ENCODE measurements at places on chromosomes 13 and 19.

GRCh38 chr13:108533842-108534241 lies 95.6 kb upstream of the MYO16 start:
- no peak for DNase-seq

DNA sequence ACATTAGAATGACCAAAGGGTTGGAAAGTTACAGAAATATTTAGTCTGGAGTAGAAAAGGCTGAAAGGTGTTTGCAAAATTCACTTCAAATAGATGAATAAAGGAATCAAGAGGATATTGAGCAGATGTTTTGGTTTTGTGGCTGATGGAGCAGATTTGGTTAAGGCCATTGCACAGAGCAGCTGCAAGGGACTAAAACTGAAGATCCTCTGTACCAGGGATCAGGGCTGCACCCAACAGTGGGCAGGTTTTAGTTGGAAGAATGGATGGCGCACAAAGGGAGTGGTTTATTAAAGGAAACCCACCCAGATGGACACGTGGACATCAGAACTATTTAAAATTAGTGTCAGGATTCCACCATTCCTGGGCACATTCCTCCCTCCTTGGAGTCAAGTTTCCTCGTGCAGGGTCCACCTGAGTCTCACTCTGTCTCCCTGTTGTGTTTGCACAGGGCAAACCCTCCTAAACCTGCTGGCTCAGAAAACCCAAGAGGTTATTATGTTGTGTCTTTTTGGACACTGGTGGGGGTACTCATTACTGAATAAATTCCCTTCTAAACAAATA lies 9.2 kb upstream of the UBAC2 start:
- DNase-seq, result no peak

GRCh38 chr19:42246143-42246921 lies 3.9 kb upstream of the GSK3A start:
- peak; percentile 47 for DNase-seq

- peak; percentile 85 for DNase-seq
Observed at GRCh38 chr19:19628501-19629134, 598 bp upstream of the LPAR2 start.

DNA sequence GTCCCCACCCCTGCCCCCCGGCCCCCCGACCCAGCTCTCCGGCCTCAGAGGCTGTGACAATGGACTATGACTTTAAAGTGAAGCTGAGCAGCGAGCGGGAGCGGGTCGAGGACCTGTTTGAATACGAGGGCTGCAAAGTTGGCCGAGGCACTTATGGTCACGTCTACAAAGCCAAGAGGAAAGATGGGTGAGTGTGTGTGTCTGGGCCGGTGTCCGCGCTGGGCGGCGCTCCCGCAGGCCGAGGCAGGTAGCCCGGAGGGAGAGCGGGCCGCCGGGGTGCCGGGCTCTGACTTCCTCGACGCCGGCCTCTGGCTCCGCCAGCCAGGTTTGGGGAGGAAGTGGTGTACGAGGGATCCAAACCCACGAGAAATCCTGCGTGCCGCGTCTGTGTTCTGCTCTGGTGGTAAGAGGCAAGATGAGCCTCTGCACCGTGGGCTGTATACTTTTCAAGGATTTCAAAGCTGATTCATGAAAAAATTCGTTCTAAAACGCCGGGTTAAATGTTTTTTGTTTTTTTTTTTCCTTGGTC lies 718 bp downstream of the CDK8 start:
- peak; percentile 58 for DNase-seq

GRCh38 chr13:97185751-97186150 lies 36.4 kb upstream of the MBNL2 start:
- DNase-seq, result no peak

DNA sequence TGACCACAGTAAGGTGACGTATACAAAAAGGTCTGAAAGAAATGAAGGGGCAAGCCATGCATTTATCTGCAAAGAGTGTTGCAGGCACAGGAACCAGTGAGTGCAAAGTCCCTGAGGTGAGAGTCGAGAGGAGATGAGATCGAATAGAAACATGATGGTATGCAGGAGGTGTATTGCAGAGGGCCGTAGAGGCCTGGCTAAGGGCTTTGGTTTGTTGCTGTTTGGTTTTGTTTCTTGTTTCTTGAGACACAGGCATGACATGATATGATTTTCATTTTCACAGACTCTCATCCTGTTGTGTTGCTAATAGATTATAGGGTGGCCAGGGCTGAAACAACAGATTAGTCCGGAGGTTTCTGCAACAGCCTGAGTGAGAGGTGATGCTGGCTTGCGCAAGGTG lies 80.4 kb downstream of the HSPH1 start:
- DNase-seq, result no peak

DNA sequence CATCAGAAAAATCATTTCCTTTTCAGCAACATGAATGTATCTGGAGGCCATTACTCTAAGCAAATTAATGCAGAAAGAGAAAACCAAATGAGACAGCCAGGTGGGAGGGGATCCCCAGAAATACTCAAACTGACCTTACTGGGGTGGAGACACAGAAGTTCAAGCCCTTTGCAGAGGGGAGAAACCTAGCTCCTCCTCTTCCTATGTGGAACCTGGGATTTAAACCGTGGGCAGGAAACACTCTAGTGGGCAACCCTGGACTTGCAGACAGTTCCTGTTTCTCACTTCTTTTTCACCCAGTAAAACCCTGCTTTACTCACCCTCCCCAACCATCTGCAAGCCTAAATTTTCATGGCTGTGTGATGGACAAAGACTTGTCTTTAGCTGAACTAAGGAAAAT lies 61.3 kb downstream of the SLITRK6 start:
- no peak for DNase-seq

GRCh38 chr13:30997697-30998096 lies 65.2 kb downstream of the TEX26 start:
- DNase-seq, result no peak

DNA sequence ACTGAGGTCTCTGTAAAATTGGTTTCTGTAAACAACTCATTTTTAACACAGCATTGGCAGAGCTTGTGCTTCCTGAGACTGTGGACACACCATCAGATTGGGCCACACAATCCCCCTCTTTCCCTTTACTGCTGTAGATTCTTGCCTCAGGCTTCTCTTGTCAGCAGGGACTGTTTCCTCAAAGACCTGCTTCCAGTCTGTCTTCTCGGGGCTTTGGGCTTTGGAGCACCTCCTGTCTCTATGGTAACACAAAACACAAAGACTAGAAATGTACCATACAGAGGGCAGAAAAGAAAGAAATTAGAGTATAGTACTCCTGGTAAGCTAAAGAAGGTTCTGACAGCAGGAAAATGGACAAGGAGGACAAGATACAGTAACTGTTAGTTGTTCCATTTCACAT lies 484.5 kb downstream of the DIAPH3 start:
- no peak for DNase-seq

DNA sequence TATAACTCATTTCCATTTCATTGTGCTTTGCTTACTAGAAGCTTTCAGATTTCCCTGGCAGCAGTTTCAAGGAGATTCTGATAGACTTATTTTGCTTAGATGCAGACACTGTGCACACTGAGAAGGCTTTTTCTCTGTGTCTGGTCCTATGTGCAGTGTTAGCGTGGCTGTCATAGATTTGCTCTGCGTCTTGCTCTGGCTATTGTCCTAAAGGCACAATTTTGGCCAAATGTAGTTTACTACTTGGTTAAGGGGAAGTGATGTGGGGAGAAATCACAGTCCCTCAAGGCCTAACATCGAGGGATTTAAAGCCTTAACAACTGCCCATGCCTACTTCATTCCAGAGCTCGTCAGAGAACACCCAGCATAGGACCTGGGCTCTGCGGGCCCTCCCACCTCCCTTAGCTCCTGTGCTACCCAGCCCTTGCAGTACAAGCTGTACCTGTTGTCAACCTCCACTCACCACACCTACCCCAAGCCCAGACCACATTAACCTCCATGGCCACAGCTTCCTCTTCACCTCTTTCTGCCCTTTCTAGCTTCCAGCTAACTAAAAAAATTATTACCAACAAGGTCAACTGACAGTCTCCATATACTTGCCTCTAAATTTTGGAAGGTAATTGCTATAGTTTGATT lies 38.9 kb upstream of the KATNAL1 start:
- no peak for DNase-seq

DNA sequence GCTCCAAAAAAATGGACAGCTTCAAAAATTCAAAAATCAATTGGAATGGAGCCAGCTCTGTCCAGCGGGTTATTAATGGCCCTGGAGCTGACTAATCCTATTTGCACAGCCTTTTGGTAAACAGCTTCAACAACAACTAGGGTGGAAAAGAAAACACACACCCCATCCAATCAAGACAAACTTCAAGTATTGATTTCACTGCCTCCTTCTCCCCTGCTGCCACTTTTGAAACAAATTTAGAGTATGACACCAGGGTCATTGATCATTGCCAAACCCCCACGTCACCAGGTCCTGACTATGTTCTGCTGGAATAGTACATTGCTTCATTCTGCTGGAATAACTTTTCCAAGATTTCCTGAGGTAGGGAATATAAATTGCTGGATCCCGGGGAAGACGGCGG lies 56.8 kb upstream of the GTF3A start:
- no peak for DNase-seq

GRCh38 chr13:41681587-41681986 lies 224.2 kb downstream of the RGCC start:
- DNase-seq, result no peak

All from nephron progenitor cell (in vitro differentiated cells).